ENCODE measurements at places on chromosomes 1 and 21.

GRCh38 chr1:32770741-32771548, 46.2 kb downstream of the YARS1 start:
- DNase-seq: no peak

DNA sequence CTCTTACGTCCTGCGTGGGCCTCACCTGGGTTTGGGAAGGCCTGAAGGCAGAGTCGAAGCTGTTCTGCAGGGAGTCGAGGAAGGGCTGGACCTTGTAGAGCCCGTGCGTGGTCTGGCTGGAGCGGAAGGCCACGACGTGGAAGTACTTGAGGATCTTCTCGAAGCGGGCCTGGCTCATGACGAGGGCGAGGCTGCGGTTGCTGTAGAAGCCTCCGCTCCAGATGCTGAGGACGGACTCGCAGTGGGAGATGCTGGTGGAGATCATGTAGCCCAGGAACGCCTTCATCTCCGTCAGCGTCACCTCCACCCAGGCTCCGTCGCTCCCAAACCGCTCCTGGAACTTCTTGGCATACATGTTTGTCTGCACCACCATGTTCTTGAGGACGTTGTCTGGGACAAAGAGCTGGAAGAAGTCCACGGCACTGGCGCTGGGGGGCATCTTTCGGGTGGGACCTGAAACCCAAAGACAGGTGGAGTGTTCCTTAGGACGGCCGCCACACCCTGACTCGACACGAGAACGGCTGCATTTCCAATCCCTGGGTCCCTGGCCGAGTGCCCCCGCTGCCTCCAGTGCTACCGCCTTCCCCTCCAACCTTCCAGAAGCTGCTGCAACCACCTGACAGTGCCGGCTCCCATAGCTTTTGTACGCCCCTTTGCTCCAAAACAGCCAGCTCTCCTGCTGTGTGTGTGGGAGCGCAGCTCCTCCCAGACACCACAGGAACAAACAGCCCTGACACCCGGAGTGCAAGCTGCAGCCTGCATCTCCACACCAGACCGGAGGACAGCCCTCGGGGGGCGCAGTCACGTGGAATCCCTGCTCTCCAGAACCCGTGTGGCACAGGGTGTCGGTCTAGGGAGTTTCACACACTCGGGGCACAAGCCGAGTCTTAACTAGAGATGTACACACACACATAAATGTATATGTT, 69.0 kb downstream of the PGBD5 start:
- DNase-seq: no peak

DNA sequence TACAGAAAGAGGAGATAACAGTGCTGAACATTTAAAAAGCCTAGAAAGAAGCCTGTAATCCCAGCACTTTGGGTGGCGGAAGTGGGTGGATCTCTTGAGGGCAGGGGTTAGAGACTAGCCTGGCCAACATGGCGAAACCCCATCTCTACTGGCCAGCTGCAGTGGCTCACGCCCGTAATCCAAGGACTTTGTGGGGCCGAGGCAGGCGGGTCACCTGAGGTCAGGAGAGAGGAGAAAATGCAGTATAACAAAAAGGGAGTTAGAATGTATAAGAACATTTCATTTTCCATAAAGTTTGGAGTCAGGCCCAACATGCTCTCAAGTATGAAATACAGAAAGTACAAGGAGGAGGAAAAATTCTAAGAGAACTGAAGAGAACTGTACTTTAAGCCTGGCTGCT, 134.5 kb downstream of the SMYD3 start:
- no peak for DNase-seq

DNA sequence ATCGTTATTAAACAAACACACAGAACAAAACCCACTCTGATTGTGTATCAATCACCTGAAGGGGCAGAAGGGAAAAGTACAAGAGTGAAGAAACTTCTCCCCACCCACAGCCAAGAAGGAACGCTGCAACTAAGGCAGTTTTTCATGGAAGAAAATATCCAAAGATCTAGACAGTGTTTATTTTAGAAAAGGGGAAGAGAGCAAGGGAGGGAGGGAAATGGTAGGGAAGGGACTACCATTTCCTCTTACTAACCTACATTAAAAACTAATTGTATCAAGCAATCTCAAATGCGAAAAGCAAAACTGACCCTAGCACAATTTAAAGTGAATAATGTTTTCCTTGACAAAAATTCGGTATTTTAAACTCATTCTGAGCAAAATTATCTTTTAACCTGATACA, 3.5 kb downstream of the NRIP1 start:
- no peak for DNase-seq

GRCh38 chr1:25683731-25684130, 67.1 kb downstream of the MAN1C1 start:
- DNase-seq: no peak

GRCh38 chr1:40844079-40844478, 18.1 kb downstream of the CITED4 start:
- no peak for DNase-seq

- DNase-seq: peak; percentile 11
Measured at GRCh38 chr1:78437396-78437795, 53.4 kb upstream of the PTGFR start.

DNA sequence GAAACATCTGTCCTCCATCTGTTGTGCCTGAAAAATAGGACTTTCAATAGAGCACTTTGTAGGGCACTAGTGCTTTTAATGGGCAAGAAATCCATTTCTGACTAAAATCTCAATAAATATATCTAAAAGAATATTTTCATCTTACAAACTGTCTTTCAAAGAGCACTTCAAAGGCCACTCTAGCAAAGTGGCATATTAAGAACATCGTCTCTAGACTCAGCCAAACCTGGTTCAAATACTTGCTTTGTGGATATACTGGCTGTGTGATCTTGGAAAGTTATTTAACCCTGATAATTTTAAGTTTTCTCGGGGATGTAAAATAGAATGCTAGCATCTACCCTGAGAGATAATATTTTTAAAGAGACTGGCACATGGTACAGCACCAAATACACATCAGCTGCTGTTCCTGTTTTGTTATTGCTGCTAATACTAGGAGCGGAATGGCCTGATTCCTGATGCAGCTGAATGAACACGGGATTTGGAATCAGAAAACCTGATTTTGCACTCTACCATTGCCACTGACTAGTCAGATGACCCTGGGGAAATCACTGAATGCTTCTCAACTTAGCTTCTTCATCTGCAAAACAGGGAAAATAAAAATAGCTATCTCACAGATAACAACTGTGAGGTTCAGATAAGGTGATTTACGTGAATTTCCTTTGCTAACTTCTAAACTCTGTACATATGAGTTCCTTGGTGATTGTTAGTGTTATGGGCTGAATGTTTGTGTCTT, 25.2 kb upstream of the LRRC8C start:
- no peak for DNase-seq

DNA sequence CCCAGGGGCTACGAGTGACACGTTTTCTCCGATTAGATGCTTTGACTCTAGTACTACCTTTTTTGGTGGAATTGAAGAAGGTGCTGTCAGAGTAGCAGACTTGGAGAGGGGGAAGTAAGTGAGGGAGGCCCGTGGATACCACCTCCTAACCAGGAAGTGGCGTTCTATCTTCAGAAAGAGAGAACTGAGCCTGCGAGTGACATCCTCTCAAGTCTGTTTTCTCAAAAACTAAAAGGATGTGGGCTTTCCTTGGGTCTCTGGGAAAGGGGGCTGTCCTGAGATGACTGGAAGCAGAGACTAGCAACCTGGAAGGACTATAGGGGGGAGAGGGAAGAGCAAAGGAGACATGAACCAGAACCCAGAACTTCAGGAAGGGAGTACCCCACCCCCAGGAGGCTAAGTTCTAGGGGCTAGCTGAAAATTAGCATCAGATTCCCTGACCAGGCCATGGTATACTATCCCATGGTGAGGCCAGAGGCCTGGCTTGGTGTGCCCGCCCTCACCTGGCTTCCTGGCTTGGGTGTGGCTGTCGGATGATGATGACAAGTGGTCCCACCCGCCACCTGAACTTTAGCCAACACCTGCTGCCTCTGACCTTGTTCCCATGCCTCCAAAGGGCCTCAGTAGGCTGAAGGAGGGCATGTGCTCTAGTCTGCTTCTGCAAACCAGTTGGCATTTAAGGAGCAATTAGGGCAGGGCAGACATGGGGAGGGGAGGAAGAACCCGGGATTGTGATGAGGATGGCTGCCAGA, 49.1 kb downstream of the ATP2B4 start:
- no peak for DNase-seq

DNA sequence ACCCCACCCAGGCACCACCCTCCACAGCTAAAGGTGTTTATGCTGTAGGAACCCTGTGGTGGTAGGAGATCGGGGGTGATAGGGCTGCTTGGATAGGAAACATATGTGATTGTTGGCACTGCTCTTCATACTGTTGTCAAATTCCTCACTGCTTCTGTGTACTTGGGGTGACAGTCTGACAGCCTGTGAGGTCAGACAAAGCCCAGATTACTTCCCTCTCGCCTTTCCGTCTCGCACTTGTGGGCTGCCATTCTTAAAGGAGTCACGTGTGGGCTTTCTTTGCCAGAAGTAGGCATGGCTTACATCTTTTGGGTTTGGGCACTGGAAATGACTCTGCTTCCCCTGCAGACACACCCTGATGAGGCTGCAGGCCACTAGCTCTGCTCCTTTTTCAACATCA, 363.8 kb downstream of the DISC1 start:
- no peak for DNase-seq

- DNase-seq: no peak
Measured at GRCh38 chr1:242813490-242814091, 289.1 kb upstream of the PLD5 start.

DNA sequence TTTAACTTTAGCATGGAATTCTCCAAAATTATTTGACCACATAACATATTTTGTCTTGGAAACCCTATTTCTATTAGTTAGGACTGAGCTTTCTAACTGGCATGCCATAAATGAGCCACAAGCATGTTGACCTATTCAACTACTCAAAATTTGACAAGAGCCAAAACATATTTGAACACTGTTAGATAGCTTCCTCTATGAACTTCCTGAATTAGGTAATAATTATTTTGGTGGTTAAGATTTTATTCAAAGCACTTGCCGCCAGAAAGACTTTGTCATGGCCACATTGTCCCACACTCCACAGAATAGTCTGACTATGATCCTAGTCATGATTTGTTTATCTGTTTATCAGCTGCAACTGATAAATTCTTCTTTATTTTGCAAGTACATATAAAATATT, 23.1 kb upstream of the CTPS1 start:
- DNase-seq: no peak

GRCh38 chr1:231194476-231194842, 32.6 kb downstream of the TRIM67 start:
- DNase-seq: no peak

- DNase-seq: peak; percentile 46
Measured at GRCh38 chr1:222843469-222844410, 28.9 kb downstream of the DISP1 start.

- DNase-seq: no peak
Measured at GRCh38 chr1:110538075-110538474, 19.1 kb upstream of the KCNA10 start.

- DNase-seq: no peak
Measured at GRCh38 chr1:85550784-85551516, 29.6 kb upstream of the CCN1 start.

DNA sequence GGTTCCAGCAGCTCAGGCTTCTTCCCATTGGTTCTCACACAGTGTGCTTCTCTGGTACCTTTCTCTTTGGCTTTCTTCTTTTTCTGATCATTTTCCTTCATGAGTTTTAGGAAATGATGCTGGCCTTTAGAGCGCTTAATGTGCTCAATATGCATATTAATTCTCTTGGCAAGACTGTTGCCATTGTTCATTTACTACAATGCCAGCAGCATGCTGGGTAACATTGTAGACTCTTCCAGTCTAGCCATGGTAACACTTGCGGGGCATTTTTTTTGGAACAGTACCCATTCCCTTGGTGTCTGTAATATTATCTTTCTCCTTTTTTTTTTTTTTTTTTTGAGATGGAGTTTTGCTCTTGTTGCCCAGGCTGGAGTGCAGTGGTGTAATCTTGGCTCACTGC, 21.7 kb downstream of the UBE4B start:
- DNase-seq: no peak

- DNase-seq: peak; percentile 47
Measured at GRCh38 chr21:28325618-28326017, 667.1 kb downstream of the LTN1 start.

DNA sequence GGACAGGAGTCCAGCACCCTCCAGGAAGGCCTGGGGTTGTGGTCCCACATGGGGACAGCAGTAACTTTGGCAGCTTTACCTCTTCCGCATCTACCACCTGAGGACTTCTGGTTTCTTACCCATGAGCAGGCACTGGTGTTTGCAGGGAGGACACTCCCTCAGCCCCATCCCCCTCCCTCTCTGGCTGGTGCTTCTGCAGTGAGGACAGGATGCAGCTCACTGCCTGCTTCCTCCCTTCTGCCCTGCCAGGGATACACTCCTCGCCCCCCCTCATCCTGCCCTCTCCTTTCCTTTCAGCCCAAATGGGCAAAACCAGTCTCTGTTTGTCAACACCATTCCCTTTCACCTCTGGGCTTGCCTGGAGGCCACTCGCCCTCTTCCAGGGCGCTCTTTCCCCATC, 62.4 kb downstream of the KIRREL1 start:
- DNase-seq: no peak

DNA sequence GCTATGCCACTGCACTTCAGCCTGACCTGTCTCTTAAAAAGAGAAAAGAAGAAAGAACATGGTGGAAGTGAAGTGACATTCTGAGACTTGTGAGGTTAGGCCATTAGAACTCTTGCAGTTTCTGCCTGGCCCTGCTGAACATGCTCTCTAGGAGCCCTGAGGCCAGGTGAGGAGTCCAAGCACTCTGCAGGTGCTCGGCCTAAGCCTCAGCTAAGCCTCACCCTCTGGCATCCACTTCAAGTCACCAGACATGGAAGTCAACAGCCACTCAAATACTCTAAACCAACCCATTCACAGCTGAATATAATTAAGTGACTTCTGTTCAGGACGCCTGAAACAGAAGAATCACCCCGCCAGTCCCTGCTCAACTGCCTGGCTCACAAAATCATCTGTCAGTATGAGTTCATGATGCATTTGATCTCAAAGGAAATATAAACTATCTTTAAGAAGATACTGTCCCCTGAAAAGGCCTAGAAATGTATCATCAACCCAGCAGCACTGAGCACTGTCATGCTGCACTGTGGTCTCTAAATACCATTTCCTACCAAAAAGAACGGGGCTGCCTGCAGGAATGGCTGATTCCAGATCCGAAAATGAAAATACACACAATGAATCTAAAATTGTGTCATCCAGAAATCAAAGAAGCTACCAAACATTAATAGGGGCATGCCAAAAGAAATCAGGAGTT, 118.8 kb downstream of the PSMG1 start:
- no peak for DNase-seq

DNA sequence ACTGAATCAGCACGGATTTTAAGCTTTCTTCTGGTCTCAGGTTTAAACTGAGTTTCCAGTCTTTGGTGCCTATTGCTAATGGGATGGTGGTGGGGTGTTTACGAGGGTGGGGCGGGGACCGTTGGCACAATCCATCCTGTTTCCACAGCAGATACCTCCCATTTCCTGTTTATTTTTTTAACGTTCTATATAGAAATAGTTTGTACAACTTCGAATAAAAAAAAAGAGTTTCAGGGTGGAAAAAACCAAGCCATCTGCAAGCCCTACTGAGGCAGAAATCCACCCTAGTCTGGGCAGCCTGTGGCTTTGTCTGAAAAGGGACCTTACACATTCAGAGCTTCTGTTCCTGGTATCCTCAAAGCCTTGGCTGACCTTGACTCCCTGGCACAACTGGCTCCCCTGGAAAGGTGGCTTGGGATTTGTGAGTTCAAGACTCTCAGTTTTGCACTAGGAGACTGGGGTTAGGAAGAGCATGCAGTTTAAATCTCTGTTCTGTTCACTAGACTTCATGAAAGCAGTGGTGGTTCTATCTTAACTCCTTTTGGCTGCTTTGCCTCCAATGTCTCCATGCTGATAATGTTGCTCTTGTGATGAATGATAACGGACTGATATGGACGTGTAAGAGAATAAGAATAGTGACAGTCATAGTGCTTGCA, 46.7 kb downstream of the VANGL2 start:
- no peak for DNase-seq

Measured in NT2/D1 (cell line).